Placental pericyte (primary cell): ENCODE measurements at places on chromosomes 13 and 19. TPM values are rescaled to one million over a fixed set of nuclear protein-coding genes. Genes with fewer than 3 reads are reported as not detected.

PSG11 gene
- not detected in 2 replicates for total RNA-seq

ZNF793 gene
- total RNA-seq = 0.44 and 1.0 TPM in 2 replicates

DHDH gene
- total RNA-seq = 0.44 TPM in 1 of 2 replicates, not detected in the other

STK24 gene
- total RNA-seq = 92.4 and 130 TPM in 2 replicates

MISP gene
- 0.14 and 0.22 TPM in 2 replicates for total RNA-seq

CYSLTR2 gene
- 0.88 TPM in 1 of 2 replicates, not detected in the other for total RNA-seq

LRRC63 gene
- total RNA-seq = not detected in 2 replicates

ZNF649 gene
- 6.3 and 10.3 TPM in 2 replicates for total RNA-seq

IGFL3 gene
- total RNA-seq = not detected in 2 replicates

NLRP11 gene
- total RNA-seq = not detected in 2 replicates

KXD1 gene
- total RNA-seq = 124 and 142 TPM in 2 replicates

SIGLEC5 gene
- not detected in 2 replicates for total RNA-seq

CEBPA gene
- total RNA-seq = 0.14 and 0.66 TPM in 2 replicates

RFPL4A gene
- not detected in 2 replicates for total RNA-seq

TEX101 gene
- total RNA-seq = not detected in 2 replicates

FAM83E gene
- 0.57 TPM in 1 of 2 replicates, not detected in the other for total RNA-seq

POLR2E gene
- 111 and 123 TPM in 2 replicates for total RNA-seq

BRD4 gene
- total RNA-seq = 32.6 and 39.8 TPM in 2 replicates

PSG6 gene
- total RNA-seq = not detected in 2 replicates

GPATCH1 gene
- total RNA-seq = 5.4 and 7.7 TPM in 2 replicates

C13orf42 gene
- not detected in 2 replicates for total RNA-seq

SIGLEC12 gene
- total RNA-seq = not detected in 2 replicates

FAM124A gene
- total RNA-seq = 0.22 and 1.4 TPM in 2 replicates

ICAM1 gene
- total RNA-seq = 52.1 and 189 TPM in 2 replicates
